ENCODE measurements at places on chromosomes 5 and 9. TPM values are rescaled to one million over a fixed set of nuclear protein-coding genes. Genes with fewer than 3 reads are reported as not detected.

Gene MED10
- total RNA-seq = 29.0 TPM

Gene KLHL3
- total RNA-seq = 9.4 TPM

DNA sequence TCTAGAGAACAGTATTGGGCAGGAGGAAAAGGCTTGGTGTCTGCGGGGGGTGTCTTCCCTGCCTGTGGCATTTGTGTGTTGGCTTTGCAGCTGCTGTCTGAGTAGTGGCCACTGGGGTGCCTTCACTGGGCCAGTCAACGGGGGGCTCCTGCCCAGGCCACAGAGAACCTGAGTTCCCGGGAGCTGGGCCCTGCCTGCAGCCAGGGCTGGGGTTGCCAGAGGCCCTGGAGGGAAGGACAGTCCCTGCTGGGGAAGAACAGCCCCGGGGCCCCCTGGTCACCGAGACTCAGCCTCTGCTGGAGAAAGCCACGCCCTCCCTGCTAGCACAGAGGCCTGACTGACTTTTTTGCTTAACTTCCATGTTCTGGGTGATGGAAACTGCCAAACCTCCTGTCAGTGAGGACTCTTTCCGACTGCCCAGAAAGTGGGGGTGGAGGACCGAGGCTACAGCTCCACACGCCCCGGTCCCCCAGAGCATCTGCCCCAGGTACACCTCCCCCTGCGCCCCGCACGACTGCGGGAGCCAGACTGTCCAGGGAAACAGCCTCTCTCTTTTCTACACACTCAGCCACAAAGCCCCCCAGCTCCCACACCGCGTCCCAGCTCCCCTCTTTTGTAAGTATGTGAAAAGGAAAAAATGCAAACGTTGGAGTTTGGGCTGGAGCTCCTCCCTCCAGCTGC is 133.4 kb downstream of the DAB2IP start:
- no peak for DNase-seq

Gene TPPP
- 2.7 TPM for total RNA-seq

- DNase-seq = no peak
Measured at GRCh38 chr5:179414459-179415261, 69.4 kb upstream of the ADAMTS2 start.

DNA sequence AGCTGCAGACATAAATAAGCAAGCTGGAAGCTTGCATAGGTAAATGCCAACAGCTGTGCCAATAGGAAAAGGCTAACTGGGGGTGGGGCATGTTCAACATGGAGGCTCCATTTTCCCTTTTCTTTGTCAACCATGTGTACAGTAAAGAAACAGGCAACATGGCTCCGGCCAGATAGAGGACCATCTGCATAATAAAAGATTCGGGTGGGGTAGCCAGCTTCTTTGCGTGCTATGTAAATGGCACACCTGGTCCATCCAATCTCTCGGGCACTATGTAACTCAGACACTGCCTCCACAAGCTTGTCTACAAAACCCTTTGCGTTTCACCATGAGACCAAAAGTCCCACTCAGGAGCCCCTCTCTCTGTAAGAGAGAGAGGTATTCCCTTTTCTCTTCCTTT is 41.7 kb upstream of the DENND4C start:
- no peak for DNase-seq

DNA sequence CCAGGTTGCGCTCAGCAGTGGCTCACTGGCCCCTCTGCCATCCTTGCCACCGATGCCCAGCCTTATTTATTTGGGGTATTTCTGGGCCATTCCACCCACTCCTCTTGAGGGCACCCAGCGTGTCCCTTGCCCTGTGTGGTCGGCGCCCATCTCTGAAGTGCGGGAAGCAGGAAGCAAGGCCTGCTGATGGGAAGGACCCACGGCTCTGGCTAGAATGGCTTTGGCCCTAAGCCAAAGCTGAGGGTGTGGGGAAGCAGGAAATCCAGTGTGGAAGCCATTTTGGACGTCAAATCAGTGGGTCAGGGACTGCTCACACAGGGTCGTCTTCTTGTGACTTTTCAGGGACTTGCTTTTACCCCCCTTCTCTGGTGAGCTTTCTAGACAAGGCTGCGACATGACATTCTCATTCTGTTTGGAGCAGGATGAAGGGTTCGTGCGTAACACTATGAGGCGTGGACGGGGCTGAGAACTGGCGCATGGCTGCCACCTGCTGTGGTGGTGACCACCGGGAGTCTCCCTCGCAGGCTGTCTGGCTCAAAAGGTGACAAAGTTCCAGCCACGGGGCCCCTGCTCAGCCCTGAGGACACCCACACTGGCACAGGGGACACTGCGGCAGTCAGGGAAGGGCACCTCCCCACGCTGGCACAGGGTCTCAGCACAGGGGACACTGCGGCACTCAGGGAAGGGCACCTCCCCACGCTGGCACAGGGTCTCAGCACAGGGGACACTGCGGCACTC is 50.7 kb upstream of the NKD2 start:
- no peak for DNase-seq

Gene EGFLAM
- total RNA-seq = 9.1 TPM

DNA sequence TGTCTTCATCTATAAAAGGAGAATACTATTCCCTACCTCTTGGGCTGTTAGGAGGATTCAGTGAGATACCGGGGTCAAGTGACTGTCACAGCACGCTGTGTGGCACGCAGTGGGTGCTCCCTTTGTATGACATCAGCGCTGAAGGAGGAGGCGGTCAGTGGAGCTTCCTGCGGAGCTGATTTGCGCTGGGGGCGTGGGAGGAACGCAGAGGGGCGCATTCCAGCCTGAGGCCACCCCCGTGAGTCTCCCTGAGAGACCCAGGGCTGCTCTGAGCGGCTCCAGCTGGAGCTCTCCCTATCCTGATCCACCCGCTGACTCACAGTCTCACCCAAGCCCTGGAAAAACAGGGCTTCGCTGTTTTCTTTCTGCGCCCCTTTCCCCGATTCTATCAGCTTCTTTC is 24.3 kb upstream of the NEURL1B start:
- DNase-seq = no peak

GRCh38 chr5:40384782-40385390 is 294.8 kb upstream of the PTGER4 start:
- no peak for DNase-seq

- DNase-seq = no peak
Measured at GRCh38 chr5:139712412-139712811, 64.3 kb downstream of the CXXC5 start.

DNA sequence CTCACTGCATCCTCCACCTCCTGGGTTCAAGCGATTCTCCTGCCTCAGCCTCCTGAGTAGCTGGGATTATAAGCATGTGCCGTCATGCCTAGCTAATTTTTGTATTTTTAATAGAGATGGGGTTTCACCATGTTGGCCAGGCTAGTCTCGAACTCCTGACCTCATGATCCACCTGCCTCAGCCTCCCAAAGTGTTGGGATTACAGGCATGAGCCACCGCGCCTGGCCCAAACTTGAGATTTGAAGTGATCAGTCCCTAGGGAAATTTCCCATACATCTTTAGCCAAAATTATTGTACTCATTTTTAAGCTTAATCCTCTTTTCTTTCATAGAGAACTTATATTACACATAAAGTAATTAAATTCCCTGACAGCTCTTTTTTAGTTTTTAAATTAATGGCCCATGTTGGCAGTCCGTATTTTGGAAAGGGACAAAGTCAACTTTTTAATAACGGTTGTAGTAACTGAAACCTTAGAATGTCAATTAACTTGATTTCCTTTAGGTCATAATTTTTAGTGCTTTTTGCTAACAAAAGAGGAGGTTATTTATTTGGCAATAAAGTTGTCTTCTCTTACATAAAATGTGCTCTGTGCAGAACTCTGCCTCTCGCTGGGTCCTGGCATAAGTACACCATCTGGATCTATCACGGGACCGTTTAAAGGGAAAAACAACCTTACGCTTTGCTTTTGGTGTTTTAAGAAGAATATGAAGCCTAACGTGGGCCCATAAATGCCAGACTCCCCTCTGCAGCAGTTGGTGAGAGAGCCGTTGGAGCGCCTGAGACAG is 142.3 kb upstream of the OTULINL start:
- DNase-seq = no peak

DNA sequence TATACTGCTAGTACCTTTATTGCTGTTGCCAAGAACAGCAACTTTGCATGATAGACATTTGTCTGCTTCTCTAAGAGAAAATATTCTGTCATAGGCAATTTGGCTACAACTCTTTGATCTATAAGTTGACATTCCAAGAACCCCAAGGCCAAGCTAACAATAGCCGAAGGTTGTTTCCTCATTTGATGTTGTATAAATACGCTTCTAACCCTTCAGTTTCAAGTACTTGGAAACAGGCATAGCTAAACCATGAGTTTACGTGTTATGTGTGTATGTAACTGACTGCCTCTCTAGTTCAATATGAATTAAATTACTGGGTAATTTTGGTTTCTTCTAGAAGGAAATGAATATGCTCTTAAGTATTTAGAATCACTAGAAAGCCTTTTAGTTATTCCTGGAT is 1034.0 kb downstream of the TLE4 start:
- DNase-seq = no peak

Gene FSD1L
- 16.9 TPM for total RNA-seq

DNA sequence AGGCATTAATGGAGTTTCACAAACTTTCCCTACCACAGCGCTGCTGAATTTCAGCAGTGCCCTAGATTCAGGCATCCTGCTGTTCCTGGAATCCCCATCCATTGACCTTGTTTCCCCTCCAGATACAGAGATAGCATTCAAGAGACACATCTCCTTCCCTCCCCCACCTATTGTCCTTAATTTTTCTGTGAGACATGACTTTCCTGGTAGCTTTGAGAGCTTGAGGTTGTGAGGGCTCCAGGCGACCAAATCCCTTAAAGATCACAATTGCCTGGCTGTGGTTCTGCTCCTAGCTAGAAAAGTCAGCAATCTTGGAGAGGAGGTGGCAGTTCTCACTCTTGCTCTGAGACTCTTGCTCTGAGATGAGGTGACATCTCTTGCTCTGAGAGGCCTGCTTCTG is 48.0 kb downstream of the PRR16 start:
- DNase-seq = no peak

Gene SLCO4C1
- 3.9 TPM for total RNA-seq

- no peak for DNase-seq
Measured at GRCh38 chr5:82164176-82164976, 113.8 kb downstream of the RPS23 start.

Gene IFNE
- not detected for total RNA-seq
